ENCODE measurements at places on chromosomes 1 and 21. TPM values are rescaled to one million over a fixed set of nuclear protein-coding genes. Genes with fewer than 3 reads are reported as not detected.

DNA sequence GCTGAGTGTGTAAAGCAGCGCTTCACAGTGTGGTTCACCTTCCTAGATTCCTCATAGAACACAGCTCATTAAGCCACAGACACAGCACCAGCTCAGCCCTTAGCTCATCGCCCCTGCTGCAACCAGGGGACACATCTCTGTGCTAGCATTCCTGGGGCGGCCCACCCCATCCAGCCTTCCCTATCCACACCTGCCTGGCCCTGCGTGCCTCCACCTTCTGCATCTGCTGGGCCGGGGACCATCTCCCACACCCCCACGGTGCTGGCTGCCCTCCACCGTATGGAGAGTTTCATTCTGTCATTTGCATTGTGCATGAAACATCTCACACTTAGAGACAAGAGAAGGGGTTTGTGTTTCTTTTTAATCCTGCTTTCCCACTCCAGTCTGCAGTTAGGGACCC lies 35.8 kb upstream of the PRSS38 start:
- DNase-seq: peak; percentile 8

DNA sequence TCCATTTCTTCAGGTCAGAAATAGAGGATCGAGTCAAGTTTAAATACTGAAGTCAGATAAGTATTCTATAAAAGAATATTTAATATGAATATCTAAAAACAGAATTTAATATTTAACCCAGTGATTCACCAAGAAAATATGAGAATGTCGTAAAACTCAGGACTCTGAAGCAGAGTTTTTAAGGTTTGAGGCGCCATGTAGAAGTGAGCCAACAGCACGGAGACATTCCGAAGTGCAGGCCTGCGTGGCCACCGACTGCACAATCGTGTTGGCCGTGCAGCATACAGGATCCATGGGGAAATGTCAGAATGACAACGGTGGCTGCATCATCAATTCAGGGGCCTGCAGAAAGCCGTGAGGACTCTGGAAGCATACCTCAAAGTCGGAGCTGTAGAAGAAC lies 23.4 kb downstream of the MRAP start:
- no peak for DNase-seq

Gene FAM72D
- not detected for total RNA-seq

DNA sequence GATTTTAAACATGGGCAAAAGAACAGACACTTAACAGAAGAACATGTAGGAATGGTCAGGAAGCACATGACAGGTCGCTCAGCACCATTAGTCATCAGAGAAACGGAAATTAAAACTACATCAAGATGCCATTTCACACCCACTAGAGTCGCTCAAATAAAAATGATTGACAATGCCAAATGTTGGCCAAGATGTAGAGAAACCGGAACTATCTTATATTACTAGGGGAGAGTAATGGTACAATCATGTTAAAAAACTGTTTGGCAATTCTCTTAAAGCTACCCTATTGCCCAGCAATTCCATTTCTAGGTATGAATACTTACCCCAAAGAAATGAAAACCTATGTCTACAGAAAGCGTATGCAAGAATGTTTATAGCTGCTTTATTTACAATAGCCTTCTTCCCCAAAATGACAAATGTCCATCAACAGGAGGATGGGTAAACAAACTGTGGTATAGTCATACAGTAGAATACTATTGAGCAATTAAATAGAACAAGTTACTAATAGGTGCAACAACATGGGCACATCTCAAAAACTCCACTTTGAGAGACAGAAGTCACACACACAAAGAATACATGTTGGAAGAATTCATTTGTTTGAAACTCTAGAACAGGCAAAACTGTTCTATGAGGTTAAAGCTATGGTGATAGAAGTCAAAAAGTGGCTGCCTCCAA lies 92.8 kb downstream of the ETS2 start:
- no peak for DNase-seq

Gene NFIA
- 69.9 TPM for total RNA-seq
